Aorta (tissue), 5 donors: ENCODE measurements at places on chromosomes 13 and 19. TPM values are rescaled to one million over a fixed set of nuclear protein-coding genes. Genes with fewer than 3 reads are reported as not detected.

The THSD8 gene
- total RNA-seq = 1.2 TPM

The EPS8L1 gene
- 4.1 TPM for total RNA-seq

The ZIC5 gene
- not detected for total RNA-seq

The ERICH6B gene
- total RNA-seq = not detected

The MAMSTR gene
- total RNA-seq = 0.58 TPM

The KASH5 gene
- total RNA-seq = not detected

The ZDHHC20 gene
- total RNA-seq = 55.5 TPM

The PGLYRP2 gene
- not detected for total RNA-seq

The KLHL1 gene
- total RNA-seq = not detected

The ZNF763 gene
- total RNA-seq = 5.1 TPM

The ADAMTSL5 gene
- total RNA-seq = 6.2 TPM

The CEBPA gene
- total RNA-seq = 6.1 TPM
